Stimulated activated CD4-positive, alpha-beta T cell treated with anti-CD3 and anti-CD28 coated beads, Interleukin-1b, Interleukin-23, amount 100 ng/mL, for 24 hours (primary cell): ENCODE measurements at places on chromosomes 16 and 17.

- no peak for DNase-seq
These were observed 112.5 kb upstream of the HLF start for GRCh38 chr17:55152236-55152635.

GRCh38 chr16:7361416-7362129, 28.9 kb downstream of the RBFOX1 start:
- no peak for DNase-seq

GRCh38 chr17:73647772-73648542, 3.7 kb upstream of the SDK2 start:
- DNase-seq, result no peak

DNA sequence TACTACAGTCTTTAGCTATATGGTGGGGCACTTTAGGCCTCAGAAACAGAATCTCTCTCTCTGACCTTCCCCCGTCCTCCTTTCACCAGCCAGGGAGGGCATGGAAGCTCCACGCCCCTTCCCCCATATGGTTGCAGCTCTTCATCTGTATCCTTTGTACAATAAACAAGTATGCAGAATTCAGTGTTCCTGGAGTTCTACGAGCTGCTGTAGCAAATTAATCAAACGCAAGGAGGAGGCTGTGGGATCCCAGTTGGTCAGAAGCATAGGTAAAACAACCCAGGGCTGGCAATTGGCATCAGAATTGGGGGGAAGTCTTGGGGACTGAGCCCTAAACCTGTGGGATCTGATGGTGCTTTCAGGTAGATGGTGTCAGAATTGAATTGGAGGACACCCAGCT, 163.7 kb upstream of the NLRP1 start:
- no peak for DNase-seq

- DNase-seq, result no peak
These were observed 55.5 kb upstream of the CPHXL start for GRCh38 chr16:75781683-75782343.

GRCh38 chr17:16988749-16989229, 16.9 kb upstream of the TNFRSF13B start:
- DNase-seq, result no peak

DNA sequence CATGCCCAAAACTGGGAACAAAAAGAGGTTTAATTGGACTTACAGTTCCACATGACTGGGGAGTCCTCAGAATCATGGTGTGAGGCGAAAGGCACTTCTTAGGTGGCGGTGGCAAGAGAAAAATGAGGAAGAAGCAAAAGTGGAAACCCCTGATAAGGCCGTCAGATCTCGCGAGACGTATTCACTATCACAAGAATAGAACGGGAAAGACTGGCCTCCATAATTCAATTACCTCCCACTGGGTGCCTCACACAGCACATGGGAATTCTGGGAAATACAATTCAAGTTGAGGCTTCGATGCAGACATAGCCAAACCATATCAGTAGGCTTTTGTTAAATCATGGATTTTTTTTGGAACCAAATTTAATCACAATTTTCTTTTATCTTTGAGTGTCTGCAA, 24.4 kb downstream of the RBL2 start:
- no peak for DNase-seq

DNA sequence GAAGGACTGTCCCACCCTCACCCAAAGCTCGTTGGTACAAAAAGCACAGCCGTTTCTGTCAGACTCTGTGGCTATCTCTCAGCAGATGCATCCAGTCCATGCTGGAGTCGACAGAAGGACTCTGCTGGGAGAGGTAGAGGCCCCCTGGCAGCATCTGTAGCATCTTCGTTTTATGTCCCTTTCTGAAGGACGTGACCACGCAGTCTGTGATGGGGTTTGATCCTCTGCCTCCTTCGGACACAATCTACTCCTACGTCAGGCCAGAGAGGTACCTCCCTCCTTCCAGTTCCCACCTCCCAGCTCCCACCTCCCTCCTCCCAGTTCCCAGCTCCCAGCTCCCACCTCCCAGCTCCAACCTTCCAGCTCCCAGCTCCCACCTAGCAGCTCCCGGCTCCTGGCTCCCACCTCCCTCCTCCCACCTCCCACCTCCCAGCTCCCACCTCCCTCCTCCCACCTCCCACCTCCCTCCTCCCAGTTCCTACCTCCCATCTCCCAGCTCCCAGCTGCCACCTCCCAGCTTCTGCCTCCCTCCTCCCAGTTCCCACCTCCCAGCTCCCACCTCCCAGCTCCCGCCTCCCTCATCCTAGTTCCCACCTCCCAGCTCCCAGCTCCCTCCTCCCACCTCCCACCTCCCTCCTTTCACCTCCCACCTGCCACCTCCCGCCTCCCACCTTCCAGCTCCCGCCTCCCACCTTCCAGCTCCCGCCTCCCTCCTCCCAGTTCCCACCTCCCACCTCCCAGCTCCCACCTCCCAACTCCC, 11.4 kb upstream of the MC1R start:
- DNase-seq, result no peak
